Thymus (tissue), 14 donors: ENCODE measurements at places on chromosomes 4 and X.

GRCh38 chr4:166143227-166143626 is 270.2 kb downstream of the TLL1 start:
- DNase-seq, result no peak

GRCh38 chr4:122783301-122784215 is 43.1 kb upstream of the FGF2 start:
- no peak for DNase-seq

GRCh38 chr4:121392426-121393086 is 11.7 kb upstream of the QRFPR start:
- DNase-seq, result no peak

DNA sequence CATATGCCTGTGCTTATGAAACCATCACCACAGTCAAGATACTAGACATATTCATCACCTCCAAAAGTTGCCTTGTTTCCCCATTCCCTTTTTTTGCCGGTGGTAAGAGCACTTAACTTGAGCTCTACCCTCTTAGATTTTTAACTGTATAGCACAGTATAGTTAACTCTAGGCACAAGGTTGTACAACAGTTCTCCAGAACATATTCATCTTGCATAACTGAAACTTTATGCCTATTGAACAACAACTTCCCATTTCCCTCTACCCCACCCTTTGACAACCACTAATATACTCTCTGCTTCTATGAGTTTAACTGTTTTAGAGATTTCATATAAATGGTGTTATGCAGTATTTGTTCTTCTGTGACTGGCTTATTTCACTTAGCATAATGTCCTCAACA is 119.3 kb downstream of the ASB9 start:
- no peak for DNase-seq

DNA sequence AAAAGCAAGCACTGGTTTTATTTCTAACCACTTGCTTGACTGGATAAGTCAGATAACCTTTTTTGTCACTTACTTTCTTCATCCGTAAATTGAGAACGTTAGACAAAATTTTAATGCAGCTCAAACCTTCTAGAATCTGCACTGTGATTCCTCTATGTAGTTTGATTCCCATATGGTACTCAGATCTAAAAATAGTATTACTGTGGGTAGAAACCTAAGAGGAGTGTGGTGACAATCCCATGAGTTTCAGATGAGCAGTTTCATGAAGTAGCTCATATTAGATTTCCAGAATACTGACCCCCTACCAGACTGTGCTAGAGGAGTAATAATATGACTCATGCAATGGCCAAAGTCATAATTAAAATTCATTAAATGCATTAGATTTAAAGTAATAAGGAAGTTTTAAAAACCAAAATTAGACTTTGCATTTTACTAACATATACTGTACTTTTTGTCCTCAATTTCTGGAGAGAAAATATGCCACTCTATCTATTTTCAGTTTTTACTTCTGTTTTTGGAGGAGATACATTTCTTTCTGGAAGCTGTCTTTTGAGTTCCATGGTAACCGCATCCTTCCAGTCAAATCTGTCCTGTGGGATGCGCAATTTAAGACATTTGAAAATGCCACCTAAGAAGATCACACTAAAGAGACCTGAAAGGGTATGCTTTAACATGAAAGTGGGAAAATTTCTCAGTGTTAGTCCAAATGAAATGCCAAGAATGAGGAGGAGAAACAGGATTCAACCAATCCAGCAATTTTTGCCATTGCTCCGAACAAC is 64.1 kb upstream of the GPM6A start:
- DNase-seq, result no peak

DNA sequence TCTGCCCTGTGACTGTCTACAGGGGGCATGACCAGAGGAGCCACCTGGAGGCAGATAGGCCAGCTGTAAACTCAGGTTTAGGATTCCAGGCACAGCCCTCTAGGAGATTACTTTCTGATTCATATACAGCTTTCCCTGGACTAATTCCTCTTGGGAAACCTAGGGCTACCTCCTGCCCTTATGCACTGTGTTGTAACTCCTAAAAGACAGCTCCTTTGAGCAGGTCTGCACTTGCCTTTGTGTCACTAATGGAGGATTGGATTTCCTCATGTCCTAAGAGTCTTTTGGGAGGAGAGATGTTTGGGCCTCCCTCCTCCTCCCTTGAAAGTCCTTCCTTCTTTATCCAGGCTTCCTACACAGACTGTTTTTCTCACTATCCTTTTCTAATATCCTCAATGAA is 202.0 kb downstream of the PCDH19 start:
- DNase-seq, result no peak

- no peak for DNase-seq
Observed at GRCh38 chr4:79445371-79445781, 37.3 kb upstream of the GK2 start.

GRCh38 chr4:17206829-17207801 is 304.8 kb downstream of the QDPR start:
- no peak for DNase-seq

GRCh38 chr4:108045687-108046024 is 56.0 kb downstream of the HADH start:
- DNase-seq, result no peak

GRCh38 chr4:88584471-88584900 is 7.8 kb upstream of the HERC3 start:
- DNase-seq, result no peak

- DNase-seq, result no peak
Observed at GRCh38 chr4:53711926-53712325, 120.6 kb upstream of the LNX1 start.

DNA sequence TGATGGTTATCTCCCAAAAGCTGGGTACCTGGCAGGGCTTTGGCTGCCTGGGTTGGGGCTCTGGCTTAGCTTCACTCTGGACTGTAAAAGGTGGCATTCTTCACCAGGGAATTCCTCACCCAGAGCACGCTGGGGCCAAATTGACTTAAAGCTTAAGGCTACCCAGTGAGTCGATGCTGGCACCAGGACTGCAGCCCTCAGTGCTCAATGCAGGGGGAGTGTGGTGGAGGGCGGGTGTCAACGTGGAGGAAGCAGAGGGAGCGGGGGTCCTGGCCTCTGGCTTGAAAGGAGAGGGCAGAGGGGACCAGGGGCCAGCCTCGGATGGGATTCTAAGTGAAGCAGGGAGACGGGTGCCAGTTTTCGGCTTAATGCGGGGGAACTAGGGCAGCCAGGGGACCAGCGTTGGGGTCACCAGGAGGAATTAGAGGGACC is 446 bp upstream of the FAM50A start:
- DNase-seq, result no peak

- DNase-seq, result no peak
Observed at GRCh38 chr4:171846232-171846631, 33.0 kb downstream of the GALNTL6 start.

DNA sequence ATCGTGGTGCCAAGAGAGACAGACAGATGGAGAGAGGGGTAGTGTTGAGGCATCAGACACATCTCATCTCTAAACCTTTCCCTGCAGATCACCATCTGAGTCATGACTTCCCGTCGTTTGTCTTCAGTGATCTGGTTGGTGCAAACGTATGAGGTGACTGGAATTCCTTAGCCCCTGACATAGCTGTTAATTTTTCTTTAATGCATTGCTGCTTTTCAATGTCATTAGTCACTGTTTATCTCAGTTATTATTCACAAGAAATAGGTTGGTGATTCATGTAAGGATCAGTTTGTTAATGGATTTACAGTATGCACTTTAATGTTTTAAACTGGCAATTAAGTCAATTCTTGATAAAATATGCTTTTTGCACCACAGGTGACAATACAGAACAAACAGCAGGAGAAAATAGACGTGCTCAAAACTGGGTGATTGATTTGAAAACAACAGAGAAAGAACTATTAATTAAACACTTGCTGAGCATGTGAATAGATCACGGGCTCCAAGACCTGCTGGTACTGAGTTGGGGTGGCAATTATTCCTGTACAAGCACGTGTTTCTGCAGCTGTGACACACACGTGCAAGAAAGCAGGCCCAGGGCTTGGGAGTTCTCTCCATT is 1.3 kb upstream of the TMEM154 start:
- DNase-seq, result no peak

- no peak for DNase-seq
Observed at GRCh38 chrX:46624090-46624786, 50.7 kb downstream of the CHST7 start.

DNA sequence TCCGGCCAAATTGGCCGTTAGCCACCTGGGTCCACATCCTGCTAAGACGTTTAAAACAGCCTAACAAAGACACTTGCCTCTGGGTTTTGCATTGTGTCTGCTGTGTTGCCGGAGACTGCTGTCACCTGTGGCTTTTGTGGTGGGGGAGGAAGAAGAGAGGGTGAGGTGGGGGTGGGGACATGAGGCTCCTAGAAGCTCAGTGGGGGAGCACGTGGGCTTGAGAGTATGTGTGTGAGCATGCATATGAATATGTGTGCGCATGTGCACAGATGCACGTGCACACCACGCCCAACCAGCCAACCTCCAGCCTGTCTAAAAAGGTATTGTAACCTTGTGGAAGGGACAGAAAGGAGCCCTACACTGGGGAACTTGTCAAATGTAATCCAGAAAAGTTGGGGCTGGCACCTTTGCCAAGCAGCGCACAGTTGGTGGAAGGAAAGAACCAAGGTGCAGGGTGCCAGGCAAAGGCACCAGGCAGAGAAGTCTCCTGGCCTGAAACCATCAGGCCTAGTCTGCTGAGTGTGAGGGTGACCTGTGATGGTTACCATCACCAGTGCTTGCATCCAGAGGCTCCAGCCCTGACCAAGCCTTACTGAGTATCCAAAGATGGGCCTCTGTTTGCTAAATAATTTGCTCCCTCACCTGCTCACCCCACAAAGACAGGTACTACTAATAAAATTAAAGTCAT is 10.1 kb upstream of the SASH3 start:
- peak; percentile 87 for DNase-seq

- DNase-seq, result no peak
Observed at GRCh38 chr4:122712782-122713181, 19.7 kb upstream of the BBS12 start.

DNA sequence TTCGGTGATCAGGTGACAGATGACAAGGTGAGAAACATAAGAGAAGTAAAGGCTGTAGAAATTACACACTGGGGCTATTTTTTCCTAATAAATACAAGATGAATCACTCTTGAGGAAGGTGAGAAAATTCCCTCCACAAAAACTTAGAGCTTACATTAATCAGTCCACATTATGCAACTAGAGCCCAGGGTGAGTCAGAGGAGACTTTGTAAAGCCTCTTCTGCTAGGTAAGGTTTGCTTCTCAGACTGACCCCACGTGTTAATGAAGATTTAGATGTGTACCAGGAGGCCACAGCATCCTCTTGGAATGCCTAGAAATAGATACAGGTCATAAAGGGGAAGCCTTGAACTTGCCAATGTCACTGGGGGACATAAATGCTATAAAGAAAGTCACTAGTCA is 396.0 kb upstream of the SMIM31 start:
- no peak for DNase-seq

GRCh38 chrX:69313617-69314290 is 148.5 kb upstream of the PJA1 start:
- DNase-seq, result no peak

DNA sequence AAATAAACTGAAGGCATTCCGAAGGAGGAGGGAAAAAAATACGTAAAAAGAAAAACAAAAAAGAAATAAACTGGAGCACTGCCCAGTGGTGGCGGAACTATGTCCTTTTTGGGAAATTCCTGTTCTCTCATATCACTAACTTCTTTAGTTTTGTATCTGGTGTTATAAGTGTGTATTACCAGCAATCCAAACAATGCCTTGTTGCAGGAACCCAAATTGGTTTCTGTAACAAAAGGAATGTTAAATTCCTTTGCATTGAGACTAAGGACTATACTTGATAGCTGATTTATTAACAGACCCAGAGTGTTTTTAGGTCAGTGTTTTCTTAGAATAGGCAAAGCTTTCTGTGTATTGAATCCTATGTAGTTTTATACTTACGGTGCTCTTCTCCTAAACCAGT is 6.6 kb downstream of the CCNG2 start:
- no peak for DNase-seq

GRCh38 chrX:46912603-46913491 is 626 bp downstream of the JADE3 start:
- DNase-seq, result no peak

GRCh38 chrX:40885989-40886388 is 150.6 kb upstream of the MED14 start:
- DNase-seq, result no peak

GRCh38 chr4:175412746-175413145 is 399.3 kb downstream of the GPM6A start:
- DNase-seq, result no peak

GRCh38 chrX:68827256-68827655 is 1.6 kb upstream of the EFNB1 start:
- DNase-seq, result no peak

DNA sequence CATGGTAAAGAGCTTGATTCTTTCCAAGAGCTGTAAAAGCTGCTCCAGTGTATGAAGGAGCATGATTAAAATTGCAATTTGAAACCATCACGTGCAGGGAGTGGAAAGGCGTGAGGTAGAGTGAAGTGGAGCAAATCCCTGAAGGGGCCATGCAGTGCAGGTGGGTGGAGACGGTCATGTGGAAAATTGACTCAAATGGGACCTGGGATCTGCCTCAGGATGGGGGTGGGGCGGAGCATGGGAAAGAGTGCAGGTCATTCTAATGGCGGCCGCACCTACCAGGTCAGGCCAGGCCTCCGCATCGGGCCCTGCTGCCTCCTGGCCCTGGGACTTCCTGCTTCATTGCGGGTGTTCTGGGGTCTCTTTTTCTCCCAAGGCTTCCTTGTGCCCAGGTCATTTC is 25.3 kb upstream of the TRIM60 start:
- DNase-seq, result no peak

DNA sequence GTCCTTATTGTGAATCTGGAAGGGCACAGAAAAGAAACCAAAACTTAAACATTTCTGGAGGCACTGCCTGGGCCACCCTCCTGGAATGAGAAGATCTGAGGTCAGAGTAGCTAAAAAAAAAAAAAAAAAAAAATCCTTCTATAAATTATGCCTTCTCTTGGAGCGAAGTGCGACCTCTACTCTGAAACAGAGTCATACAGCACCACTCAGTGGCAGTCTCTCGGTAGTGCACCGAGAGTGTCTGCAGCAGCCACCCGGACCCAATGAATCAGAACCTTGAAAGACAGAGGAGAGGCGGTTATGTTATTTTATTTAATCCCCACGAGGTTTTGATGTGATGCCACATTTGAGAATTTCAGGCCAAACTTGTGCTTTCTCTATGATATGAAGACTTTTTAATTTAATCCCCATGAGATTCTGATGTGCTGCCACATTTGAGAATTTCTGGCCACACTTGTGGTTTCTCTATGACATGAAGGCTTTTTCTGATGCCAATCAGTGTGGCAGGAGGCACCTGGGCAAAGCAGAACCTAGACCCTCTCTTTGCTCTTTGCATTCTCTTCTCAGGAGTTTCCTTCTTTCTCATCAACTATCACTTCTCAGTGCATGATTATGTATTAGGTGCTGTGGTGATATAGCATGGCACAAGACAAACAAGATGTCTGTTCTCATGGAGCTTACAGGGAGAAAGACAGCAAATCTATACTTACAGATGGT is 5.6 kb upstream of the CT47C1 start:
- peak; percentile 0 for DNase-seq

GRCh38 chr4:56681853-56682525 is 893 bp upstream of the HOPX start:
- DNase-seq, result no peak
